Iris pigment epithelial cell (primary cell): ENCODE measurements at places on chromosomes 11 and 22.

DNA sequence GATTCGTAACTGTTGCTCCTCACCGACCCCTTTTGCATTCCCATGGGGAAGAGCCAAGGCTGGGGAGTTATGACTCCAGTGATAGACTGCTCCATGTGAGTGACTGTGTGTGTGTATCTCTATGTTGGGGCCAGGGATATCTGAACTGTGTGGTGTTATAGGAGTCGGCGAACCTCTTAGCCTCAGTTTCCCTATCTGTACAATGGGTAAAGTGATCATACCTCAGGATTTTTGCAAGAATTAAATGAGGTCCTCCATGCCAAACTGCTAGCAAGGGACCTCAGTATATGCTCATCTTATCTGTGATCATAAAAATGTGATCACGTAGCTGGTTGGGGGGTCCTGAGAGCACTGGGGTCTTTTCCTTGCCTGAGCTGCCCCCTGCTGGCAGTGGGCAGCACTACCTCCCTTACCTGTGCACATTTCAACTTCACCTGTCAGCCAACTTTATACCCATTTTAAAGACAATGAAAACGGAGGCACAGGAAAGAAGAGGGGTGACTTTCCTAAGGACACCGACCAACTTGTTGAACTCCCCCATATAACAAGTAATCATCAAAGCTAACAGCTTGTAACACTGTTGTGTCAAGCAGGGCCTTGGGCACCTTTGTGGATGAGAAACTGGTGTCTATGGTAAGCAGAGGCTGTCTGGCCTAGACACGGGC, 1.4 kb upstream of the DPP3 start:
- DNase-seq, result no peak

GRCh38 chr11:122923302-122923701, 40.7 kb downstream of the JHY start:
- no peak for DNase-seq

GRCh38 chr22:25156736-25157135, 42.9 kb upstream of the CRYBB3 start:
- DNase-seq, result no peak

DNA sequence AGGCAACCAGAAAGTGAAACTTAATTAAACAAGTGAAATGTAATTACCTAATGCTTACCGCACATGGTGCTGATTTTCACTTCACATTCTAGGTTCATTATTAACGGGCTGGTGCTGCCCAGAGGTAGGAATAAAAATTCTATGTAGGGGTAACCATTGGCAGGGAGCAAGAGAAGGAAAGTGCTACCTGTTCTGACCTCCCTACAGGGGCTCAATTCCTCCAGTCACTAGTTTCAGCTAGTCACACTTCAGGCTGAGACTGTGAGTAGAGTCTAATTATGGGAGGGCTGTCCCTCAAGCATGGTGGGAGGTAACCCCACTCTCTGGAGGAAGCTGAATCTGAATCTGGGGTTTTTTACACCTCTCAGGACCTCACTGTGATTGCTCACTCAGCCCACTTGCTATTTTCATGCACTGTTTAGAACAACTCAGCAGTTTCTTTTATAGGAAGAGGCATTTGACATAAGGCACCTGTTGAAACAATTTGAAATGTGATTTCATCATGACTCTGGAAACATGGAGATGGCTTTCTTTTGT, 75.4 kb downstream of the MAML2 start:
- DNase-seq, result no peak

DNA sequence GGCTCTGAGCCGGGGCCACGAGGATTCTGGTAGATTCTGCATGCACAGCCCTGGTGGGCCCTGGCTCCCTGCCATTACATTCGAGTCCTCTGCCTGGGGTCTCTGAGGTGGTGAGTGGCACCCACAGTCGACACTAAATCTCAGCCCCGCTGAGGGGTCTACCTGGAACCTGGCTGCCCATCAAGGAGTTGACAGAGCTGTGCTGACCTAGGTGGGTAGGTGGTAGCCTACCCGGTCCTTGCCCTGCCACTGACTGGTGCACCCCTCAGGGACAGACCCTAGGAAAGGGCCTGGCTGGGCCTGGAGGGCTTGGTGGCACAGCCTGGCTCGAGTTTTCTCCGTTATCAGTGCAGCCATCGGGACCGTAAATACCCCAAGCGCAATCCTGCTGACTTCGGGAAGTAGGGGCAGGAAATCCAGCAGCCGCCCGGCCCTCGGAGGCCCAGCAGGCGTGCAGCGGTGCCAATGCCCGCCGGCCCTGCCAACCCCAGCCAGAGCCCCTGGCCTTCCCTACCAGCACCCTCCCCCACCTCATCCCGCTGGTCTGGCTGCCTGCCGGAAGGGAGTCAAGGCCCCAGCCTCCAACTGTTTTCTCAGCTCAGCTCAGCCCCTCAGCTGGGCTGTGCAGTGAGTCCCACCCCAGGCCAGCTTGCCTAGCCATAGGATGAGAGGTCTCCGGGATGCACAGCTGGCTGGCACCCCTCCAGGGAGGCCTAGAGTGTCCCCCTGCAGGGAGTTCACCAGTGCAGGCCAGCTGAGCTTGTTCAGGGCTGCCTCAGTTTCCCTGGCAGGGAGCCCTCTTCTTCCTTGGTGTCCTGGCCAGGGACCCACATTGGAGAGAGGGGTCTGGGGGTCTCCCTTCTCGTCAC, 80.4 kb upstream of the KCNQ1OT1 start:
- DNase-seq, result no peak

- DNase-seq, result no peak
Measured at GRCh38 chr11:65539744-65540289, 14.9 kb downstream of the SCYL1 start.

GRCh38 chr22:35299217-35299672, 449 bp upstream of the TOM1 start:
- peak; percentile 28 for DNase-seq

- DNase-seq, result no peak
Measured at GRCh38 chr11:11336664-11337063, 16.4 kb downstream of the CSNK2A3 start.

DNA sequence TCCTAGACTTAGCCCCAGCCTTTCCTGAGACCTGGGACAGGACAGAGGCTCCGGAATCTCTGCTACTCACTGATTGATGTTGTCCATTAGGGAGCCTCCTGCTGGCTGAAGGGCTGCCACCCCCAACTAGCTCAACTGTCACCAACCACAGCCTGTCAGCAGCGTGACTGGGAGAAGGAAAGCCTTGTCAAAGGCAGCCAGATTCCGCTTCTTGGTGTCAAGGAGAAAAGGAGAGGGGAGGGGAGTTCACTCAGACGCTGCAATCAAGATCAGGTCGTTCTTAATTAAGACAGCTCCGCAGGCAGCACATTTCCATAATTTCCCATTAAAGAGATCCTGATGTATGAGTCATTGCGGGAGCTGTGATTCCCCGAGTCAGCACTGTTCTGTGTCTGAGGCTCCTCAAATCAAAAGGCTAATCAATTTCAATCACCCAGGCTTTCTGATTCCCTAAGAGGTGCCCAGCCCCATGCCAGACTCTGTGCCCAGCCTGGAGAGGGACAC, 152.8 kb upstream of the ZBED5 start:
- DNase-seq, result peak; percentile 17

DNA sequence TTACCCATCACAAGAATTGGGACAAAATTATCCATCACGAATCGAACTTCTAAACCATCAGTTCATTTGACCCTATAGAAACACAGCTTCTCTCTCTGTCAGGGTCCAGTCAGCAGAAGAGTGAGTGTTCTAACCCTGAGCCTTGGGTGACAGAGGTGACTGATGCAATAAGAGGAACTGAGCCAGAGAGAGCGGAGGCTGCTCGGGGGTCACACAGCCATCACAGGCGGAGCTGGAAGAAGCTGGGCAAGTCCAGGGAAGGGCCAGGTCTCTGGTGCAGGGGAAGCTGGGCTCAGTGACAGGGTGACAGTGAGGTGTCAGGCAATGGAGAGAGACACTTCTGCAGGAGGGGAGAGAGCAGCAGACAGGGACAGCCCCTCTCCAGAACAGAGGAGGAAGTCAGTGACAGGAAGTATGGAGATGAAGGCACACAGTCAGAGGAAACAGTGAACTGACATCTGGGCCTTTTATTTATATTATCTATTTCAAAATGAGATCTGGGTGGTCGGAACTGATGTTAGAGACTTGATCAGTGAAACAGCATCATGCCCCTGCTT, 184.0 kb upstream of the TBCEL start:
- DNase-seq, result no peak

DNA sequence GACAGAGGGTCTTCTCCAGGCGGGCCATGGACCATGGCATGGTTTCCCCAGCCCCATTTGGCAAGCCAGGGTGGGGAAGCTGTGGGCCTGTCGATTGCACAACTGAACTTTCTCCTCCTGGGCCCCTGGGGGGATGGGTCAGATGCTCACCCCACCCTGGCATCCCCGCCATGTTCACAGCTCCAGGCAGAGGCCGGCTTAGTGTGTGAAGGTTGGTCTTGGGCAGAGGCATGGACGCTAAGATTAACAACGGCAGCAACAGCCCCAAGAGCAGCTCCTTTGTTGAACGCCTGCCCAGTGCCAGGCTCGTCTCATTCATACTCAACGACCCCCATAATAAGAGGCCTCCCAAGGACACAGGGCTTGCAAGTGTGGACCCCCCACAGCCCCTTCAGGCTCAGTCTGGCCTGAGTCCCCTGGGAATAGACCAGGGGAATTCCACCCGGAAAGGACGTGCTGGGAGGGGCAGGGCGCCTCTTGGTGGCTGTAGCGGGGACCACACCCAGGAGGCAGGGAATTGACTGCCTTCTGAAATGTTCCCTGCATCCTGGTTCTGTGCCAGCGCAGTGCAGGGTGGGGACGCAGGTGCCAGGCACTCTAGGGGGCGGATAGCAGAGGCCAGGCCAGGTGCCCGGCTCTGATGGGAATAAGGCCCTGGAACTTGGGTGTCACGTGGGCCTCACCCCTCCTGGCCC, 8.3 kb downstream of the TSPO start:
- no peak for DNase-seq

DNA sequence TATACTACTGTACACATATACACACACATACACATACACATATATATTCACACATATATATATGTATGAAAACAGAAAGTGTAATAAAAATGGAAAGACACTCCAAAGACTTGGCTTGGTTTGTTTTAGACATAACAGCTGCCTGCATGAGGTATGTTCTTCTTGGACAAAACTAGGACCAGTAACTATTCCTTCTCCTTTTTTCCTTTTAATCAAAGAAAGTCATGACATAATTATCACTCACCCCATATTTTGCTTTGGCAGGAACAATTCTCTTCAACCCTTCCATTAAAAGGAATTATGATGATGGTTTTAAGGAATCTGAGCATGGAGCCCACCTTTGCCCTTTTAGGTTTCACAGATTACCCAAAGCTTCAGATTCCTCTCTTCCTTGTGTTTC, at the start of gene OR5D14:
OR5D14 (plus strand) TSS at position 301 of the 400 bp plus-strand sequence; CDS start at position 301, 0 bp downstream.
- DNase-seq, result no peak

DNA sequence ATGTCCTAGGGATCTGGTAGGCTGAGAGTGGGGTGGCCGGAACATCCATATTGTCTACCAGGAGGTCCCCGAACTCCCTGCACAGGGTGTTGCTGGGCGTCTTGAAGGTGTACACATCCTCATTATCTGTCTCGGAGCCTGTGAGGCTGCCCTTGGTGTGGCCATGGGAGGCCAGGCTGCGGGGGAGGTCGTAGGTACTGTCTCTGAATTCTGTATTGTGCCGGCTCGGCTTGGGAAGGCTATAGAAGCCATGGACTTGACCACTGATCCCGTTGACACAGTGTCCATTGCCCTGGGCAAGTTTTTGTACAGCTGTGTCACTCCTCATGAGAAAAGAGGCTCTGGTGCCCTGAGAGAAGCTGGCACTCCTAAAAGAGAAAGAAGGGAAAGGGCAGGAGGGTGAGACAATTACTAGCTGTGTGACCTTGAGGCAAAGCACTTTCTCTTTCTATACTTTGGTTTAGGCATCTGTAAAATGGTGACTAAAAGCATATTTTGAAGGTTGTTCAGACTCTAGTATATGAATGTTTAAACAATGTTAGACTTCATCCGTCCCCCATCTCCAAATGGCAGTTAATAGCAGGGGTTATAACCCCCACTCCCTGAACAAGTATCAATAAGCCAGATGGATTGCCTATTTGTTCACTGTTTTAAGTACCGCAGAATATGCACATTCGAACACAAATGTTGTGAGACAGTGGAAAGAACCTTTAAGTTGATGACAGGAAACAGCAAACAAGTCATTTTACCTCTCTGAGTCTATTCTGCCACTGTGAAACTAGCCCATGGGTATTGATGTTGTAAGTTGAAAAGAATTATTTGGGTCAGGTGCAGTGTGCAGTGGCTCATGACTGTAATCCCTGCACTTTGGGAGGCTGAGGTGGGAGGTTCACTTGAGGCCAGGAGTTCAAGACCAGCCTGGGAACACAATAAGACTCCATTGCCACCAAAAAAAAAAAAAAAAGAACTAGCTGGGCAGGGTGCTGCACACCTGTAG, 38.3 kb downstream of the USP35 start:
- DNase-seq, result no peak

DNA sequence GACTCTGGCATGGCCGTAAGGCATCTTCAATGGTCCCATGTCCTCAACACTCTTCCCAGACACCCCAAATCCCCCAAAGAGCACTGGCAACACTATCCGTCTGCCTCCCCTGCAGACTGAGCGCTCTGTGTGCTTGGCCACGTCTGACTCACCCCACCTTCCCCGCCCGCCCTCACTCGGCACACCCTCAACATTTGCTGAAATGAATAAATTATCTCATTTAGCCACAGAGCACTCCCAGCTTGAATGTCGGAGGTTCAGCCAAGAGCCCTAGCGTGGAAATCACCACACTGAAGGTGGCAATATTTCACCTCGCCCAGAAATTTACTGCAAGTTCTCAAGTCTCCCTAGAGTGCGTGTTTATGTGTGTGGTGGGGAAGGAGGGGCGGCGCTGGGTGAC, 46.6 kb upstream of the TCF20 start:
- no peak for DNase-seq

DNA sequence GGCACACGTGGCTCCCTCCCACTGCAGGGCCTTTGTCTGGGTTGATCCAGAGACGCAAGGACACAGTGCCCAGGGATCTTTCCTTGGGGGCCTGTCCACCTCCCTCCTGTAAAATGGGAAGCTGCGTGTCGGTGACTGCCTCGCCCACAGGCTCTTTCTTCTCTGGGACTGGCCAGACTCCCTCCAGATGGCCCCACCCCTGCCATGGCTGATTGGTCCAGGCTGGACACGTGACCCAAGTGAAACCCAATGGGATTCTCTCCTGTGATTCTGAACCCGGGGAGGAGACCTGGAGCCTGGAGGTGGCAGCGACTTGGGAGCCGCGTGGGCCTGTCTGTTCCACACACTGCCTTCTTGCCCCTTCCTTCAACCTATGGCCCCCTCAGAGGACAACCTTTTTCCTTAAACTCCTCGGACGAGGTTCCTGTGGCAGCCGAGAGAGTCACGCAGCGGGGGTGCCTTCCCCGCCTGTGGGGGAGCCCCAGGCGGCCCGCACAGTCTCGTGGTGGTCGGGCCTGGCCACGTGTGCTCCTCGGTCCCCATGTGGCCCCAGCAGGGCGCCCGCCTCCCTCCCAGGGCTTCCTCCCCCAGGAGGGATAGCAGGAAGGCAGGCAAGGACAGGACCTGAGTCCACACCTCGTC, 12.4 kb upstream of the MPPED1 start:
- DNase-seq, result no peak

DNA sequence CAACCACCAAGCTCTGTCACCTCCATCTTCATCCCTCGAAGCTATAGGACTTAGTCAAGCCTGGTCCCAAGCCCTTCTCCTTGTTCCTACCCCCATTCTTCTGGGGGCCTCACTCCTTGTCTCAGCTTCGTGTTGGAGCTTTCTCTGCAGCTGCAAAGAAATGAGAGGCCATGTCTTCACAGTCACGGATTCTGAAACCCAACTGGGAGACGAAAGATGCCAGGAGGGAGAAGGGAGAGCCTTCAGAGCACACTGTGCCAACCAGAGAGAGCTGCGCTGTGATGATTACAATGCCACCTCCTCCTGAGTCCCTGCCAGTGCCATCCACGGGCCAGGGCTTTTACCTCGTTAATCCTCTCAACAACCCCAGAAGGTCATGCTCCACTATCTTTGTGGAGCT, 469.3 kb downstream of the TBC1D22A start:
- DNase-seq, result no peak
